ENCODE measurements at places on chromosomes 4 and X.

- no peak for DNase-seq
These were observed 745.4 kb downstream of the TECRL start for GRCh38 chr4:63663870-63664269.

DNA sequence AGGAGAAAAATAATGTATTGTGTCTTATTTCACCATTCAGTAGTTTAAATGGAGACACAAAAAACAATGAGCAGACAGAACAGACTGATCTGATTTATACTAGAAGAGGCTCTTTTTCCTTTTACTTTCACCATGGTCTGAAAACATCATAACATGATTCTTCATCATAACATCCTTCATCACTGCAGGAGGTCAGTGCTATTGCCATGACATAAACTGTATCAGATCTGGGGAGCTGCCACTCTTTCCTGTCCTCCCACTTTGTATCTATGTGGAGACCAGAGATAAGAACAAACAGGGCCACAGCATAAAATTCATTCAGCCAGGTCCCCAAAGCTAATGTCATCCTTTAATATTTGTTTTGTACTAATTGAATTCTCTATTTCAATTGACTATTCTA lies 25.2 kb downstream of the SOD3 start:
- no peak for DNase-seq

DNA sequence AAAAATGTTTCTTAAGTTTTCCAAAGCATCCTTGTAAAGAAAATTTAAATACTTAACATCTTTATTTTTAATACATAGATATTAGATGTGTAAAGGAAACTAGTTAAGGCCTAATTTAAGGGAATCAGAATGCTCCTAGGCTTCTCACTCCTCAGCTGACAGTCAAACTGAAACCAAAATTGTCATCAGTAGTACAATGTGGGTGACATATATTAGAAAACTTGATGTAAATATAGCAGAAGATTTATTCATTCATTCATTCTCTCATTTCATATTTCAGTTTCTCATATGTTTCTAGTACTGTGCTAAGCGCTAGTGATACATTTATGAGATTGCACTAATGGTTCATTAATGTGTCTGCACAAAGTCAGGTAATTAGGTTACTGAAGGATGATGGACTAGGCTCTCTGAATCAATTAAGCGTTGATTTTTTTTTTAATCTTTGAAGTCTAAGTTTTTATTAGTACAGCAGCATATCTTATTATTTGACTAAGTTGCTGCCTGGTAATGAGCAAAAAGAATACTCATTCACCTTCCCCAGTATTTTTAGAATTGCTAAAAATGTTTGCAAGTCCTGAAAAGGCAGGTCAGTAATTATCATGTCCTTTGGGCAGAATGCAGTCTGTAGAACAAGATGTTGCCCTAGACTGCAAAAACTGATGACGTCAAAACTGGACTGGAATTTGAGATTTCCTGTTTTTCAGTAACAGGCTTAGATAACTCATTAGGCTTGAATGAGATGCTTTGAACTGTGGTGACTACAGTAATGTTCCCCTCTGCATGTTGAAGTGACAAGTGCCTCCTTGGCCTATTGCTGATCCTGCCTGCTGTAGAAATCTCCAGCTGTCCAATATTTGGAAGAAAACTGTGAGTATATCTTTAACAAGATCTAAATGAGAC lies 128.7 kb downstream of the ARHGAP24 start:
- no peak for DNase-seq

DNA sequence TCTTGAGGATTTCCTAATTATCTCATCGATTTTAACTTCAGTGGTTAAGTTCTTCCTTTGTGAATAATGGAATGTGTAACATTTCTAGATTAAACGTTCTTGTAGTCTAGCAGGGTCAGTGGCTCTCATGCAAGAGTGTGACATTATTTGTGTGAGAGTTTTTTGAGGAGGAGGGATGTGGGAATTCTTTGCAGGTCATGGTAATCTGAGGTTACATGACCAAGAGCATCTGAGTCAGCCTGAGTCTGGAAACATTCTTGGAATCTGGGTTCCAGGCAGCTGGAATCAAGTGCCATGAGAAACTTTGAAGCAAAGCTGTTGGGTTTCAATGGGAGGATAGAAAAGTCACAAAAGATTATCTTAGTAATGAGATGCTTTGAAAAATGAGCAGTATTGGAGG lies 49.5 kb downstream of the GK start:
- no peak for DNase-seq

GRCh38 chr4:13537011-13537831 lies 7.1 kb downstream of the NKX3-2 start:
- DNase-seq: no peak

DNA sequence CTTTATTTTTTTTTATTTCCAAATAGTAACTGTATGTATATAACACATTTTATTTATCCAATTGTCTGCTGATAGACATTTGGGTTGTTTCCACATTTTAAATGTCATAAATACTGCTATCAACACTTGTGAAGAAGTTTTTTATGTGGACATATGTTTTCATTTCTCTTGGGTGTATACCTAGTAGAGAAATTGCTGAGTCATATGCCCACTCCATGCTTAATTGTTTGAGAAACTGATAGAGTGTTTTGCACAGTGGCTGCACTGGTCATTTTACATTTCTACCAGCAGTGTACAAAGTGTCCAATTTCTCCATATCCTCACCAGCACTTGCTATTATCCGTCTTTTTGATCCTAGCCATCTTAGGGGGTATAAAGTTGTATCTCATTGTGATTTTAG lies 567.8 kb downstream of the GBA3 start:
- no peak for DNase-seq

DNA sequence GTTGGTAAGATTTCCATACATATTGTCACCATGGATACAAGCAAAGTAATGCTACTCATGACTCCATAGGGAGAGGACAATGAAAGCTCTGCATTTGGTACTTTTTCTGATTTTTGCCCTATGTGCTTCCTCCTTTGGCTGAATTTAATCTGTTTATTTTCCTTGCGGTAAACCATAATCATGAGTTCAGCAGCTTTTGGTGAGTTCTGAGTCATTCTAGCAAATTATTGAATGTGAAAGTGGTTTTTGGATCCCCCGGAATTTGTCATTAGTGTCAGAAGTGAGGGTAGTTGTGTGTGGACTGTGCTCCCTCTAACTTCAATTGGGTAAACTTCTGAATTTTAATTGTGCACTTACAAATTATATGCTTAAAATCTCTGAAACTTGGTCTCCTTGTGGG lies 170.3 kb downstream of the MOSPD2 start:
- DNase-seq: no peak

- no peak for DNase-seq
These were observed 24.4 kb upstream of the CYP4V2 start for GRCh38 chr4:186166852-186167512.

Data from hindlimb muscle (tissue), 1 donor.